ENCODE measurements at places on chromosomes 13 and 19. TPM values are rescaled to one million over a fixed set of nuclear protein-coding genes. Genes with fewer than 3 reads are reported as not detected.

Gene TMEM147
- polyA plus RNA-seq, result 86.5 TPM

Gene RELB
- polyA plus RNA-seq, result 3.9 TPM

Gene ZNF433
- polyA plus RNA-seq, result 7.2 TPM

Gene LIM2
- polyA plus RNA-seq, result not detected

Gene PLD3
- polyA plus RNA-seq, result 374 TPM

Gene RNF17
- not detected for polyA plus RNA-seq

Gene TUBA3C
- not detected for polyA plus RNA-seq

Gene IZUMO1
- polyA plus RNA-seq, result 1.2 TPM

Gene GPR18
- polyA plus RNA-seq, result 0.03 TPM

Gene KLK12
- polyA plus RNA-seq, result 0.17 TPM

Gene C19orf18
- polyA plus RNA-seq, result 13.8 TPM

Gene CNFN
- 20.9 TPM for polyA plus RNA-seq

Gene UTP14C
- 2.7 TPM for polyA plus RNA-seq

Gene CARS2
- polyA plus RNA-seq, result 169 TPM

Gene PDCD2L
- polyA plus RNA-seq, result 13.0 TPM

Gene ETV2
- 5.3 TPM for polyA plus RNA-seq

Gene CEACAM16
- polyA plus RNA-seq, result not detected

Gene ZIC2
- polyA plus RNA-seq, result not detected

Gene ZNF180
- 6.8 TPM for polyA plus RNA-seq

Gene WDR87
- polyA plus RNA-seq, result not detected

Gene ZNF266
- 51.7 TPM for polyA plus RNA-seq

Gene PIBF1
- polyA plus RNA-seq, result 21.7 TPM

Gene CGB8
- polyA plus RNA-seq, result not detected

Gene FUZ
- polyA plus RNA-seq, result 47.7 TPM

Gene HSH2D
- polyA plus RNA-seq, result 1.4 TPM

Gene PEAK3
- 0.27 TPM for polyA plus RNA-seq

Gene TNFRSF19
- polyA plus RNA-seq, result 2.0 TPM

Gene SKA3
- 0.37 TPM for polyA plus RNA-seq

Gene TNFSF9
- polyA plus RNA-seq, result 0.40 TPM

Gene IZUMO4
- polyA plus RNA-seq, result 17.4 TPM

Gene DACH1
- polyA plus RNA-seq, result 5.2 TPM

Gene ILF3
- 192 TPM for polyA plus RNA-seq
